ENCODE measurements at places on chromosomes 2 and 18.

- DNase-seq: no peak
Observed at GRCh38 chr18:75624869-75625268, 197.4 kb upstream of the SMIM21 start.

- no peak for DNase-seq
Observed at GRCh38 chr18:54880395-54881105, 52.3 kb downstream of the RAB27B start.

DNA sequence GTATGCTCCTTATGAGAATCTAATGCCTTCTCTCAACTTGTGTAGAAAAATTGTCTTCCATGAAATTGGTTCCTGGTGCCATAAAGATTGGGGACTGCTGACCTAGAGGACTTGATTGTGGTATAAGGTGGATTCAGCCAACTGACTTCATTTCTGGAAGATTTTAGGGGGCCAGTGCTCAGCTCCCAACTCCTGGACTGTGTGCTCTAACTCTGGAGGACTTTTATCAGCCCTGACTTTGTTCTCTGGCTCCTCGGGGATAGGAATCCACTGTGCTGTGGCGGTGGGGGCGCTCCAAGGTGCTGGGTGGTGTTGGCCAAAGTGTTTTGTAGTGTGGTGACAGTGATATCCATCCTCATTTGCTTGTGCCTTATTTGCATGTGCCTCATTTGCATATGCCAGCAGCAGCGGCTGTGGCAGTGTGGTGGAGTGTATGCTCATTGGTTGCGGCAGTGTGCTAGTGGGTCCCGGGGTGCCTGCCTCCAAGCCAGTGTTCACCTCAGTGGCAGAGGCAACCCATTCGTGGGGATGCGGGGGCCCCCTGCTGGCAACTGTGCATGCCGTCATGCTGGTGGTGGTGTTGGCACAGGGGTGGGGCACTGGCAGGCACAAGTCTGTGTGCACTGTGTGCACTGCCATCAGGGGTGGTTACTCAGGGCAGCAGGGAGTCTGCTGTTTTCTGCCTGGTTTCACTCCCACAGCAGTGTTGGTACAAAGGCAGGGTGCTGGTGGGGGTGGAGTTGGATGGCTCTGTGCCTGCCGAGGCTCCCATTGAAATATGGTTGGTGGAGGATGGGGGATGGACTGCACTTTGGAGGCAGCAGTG is 19.6 kb downstream of the EHBP1 start:
- no peak for DNase-seq

DNA sequence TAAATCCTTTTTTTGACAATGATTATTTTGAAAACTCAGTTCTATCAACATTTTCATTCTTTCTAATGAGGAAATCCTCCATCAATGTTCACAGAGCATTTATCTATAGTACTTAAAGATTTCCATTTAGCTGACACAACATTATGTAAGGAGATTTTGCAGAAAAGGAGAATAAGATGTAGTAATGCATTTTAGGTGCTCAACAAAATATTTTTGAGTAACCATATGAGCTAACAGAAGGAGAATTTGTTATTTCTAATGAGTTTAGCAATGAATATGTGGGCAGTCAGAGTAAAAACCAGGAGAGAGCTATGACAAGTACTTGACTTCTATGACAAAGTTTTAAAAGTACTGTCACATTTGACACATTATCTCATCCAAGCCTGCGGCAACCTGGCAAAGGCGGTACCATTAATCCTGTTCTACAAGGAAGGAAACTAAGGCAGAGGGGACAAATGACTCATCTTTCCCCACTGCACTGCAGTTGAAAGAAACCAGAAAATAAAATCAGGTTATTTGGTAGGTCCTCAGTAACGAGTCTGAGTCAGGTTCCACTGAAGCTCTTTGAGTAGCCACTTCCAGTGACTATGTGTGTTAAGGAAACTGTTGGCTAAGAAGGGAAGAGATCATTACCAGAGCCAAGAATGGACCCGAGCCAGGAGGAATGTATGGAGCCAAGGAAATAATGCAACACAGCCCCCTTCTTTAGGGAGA is 134.1 kb upstream of the ITGB6 start:
- DNase-seq: peak; percentile 31

DNA sequence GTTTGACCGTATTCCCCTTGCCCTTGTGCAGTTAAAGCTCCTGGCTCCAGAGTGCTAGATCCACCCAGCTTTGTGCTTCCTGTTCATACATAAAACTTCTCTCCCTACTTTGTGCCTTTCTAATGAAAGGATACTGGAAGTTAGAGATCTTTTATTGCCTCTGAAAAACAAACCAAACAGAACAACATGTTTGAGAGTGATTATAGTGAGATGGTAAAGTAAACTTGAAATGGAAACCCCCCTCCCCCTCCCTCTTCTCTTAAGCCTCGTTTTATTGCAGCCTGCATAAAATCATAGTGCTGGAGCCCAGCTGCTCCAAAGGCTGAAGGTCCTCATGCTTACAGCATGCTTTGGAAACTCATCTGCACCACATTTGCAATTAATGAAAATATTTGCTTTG is 125.1 kb downstream of the TANC1 start:
- no peak for DNase-seq

DNA sequence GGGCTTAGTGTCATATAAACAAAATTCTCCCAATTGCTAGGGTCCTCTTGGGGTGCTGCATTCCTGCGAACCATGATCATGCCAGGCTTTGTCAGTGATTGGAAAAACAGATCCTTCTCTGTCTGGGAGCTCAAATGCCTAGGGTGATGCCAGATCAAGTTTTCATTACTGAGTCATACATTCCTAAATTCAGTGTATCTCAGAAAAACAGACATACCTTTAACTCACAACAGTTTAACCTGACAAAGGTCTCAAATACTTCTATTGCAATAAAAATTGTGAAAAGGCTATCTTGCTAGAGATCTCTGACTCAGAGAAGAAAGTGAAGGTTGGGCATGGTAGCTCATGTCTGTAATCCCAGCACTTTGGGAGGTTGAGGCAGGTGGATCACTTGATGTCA is 86.9 kb downstream of the SH3YL1 start:
- no peak for DNase-seq

DNA sequence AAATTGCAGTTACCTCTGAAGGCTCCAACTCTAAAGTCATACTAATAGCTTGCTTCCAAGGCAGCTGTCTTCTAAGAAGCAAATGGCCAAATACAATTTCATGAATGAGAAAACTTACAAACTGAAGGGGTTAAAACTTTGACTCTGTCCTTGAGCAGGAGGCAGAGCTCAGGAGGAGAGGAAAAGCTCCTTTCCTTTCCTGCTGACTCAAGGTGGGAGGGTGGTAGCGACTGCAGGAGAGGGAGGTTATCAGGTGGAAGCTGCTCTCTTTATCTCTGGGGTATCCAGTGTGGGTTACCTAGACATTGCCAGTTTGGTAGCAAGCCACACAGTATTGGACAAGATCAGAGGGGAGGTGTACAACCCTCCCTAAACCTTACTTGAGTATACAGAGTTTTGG is 2.7 kb upstream of the EFEMP1 start:
- no peak for DNase-seq

GRCh38 chr18:48815581-48816324 is 135.0 kb downstream of the SMAD7 start:
- no peak for DNase-seq

DNA sequence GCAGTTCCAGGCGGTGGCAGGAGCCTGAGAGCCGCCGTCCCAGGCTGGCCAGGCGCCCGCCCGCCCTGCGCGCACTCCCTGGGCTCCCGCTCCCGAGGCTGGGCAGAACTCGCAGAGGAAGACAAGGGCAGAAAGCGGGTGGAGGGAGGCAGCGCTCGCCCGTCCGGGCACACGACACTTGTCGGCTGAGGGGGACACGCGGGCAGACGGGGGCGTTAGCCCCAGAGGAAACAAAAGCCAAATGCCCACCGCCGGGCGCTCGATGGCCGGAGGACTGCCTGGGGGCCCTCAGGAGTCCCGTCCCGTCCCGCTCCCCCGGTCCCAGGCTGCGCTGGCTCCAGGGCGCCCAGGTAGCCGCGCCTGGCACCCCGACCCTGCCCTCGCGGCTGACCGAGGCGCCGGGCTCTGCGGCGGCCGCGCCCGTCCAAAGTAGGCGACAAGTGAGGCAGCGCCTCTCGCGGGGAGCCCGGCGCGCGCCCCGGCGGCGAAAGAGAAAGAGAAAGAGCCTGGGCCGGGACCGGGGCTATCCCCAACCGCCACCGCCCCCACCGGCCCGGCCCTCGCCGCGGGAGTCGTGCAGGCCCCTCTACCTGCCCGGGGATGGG is 491 bp downstream of the L3MBTL4 start:
- no peak for DNase-seq

- DNase-seq: no peak
Observed at GRCh38 chr2:204470178-204470620, 75.1 kb upstream of the PARD3B start.

GRCh38 chr2:10327896-10328669 is 25.4 kb downstream of the HPCAL1 start:
- DNase-seq: no peak

DNA sequence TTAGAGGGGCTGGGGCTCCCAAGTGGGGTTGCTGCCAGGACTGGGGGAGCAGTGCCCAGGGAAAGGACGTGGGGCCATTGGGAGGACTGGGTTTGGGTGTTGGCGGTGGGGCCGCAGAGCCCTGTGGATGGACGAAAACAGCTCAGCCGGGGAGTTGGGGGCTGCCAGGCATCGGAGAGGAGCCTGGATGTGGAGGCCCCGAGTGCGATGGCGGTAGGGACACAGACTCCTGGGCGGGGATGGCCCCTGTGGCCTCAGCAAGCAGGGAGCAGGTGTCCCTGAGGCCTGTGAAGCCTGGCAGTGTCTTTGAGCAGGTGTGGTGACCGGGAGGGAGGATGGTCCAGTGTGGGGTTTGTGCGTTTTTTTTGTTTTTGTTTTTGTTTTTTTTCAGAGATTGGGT is 13.3 kb downstream of the CTDP1 start:
- DNase-seq: no peak

- DNase-seq: no peak
Observed at GRCh38 chr2:84719434-84719833, 161.4 kb downstream of the TRABD2A start.

DNA sequence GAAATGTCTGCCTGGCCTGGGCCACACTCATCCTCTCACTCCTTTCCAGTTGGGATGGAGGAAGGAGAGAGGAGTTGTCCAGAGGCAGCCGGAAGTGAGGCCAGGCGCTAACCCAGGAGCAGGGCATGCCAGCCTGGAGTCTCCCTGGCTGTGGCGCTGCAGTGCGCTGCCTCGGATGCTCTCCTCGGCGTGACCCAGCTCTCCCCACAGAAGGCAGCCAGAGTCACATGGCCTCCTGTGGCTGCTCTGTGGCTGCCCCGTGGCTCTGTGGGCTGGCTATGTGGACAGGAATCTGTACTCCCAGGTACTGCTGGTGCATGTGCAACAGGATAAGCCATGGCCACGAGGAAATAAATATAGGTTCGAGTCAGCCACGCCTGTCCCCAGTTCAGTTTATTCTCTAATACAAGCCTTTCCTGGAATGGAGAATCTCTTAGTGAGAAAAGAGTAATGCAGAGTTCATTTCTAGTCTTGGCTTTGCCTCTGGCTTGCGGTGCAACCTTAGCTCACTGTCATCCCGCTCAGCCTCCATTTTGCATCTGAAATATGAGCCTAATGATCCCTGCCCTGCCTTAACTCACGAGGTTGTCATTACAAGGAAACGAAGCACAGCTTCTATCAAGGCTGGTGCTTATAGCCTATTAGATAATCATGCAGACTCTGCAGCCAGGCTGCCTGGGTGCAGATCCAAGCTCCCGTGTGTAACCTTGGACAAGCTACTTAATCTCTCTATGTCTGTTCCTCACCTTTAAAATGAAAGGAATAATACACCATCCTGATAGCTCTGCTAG is 106.3 kb downstream of the ANTXR1 start:
- DNase-seq: no peak

- no peak for DNase-seq
Observed at GRCh38 chr2:83633423-83633822, 825.7 kb downstream of the SUCLG1 start.

GRCh38 chr2:168119515-168120141 is 127.8 kb downstream of the STK39 start:
- no peak for DNase-seq

GRCh38 chr18:49510393-49511115 is 23.5 kb upstream of the C18orf32 start:
- peak; percentile 41 for DNase-seq
